DMS53 (cell line): ENCODE measurements at places on chromosomes 7 and 10.
A peak's percentile ranks its signal among the peaks of the same experiment; 100 is the strongest.

DNA sequence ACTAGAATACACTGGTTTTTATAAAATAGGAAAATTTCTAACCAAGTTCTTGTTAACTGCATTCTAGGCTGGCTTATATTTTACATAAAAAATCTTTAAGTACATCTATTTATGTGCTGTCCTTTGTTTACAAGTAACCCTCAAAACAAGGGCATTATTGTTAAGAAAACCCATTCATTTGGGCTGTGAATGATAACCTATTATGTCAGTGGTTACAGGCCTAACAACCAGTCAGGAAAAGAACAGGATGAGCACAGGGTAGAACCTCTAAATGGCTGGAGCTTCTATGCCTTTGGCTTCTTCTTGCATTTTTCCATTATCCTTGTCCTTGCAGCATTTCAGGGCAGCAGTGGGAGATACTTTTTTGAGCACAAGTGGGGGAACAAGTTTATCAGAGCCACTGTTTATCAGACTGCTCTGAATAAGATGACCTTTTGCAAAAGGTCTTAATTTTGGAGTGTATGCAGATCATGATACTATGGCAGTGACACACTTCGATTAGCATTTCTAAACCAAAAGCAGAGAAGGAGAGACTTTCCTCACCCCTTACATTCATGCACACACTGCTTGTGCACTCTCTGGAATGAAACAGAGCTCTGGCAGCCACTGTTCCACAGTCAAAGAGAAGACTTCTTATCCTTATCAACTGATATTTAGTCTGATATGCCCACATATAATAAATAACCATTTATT is 10.9 kb downstream of the GPR37 start:
- no peak for DNase-seq

DNA sequence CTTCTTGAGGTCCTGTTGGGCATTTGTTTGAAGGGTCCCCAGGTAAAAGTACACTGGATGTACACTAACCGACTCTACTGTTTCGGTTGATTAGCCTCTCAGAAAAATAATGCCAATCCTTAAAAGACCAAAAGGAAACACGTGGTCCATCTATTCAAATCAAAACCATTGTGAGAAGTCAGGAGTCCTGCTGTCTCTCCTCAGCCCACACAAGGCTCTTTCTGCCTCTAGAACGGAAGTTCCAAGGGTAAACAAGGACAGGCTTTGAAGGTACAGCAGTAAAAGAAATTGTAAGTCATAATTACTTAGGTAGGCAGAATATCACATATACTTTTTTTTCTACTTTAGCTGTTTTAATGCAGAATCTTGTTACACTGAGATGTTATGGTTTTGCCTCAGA is 71.7 kb upstream of the TPK1 start:
- no peak for DNase-seq

- peak; percentile 68 for DNase-seq
Measured at GRCh38 chr7:116984917-116985316, 31.6 kb downstream of the ST7 start.

DNA sequence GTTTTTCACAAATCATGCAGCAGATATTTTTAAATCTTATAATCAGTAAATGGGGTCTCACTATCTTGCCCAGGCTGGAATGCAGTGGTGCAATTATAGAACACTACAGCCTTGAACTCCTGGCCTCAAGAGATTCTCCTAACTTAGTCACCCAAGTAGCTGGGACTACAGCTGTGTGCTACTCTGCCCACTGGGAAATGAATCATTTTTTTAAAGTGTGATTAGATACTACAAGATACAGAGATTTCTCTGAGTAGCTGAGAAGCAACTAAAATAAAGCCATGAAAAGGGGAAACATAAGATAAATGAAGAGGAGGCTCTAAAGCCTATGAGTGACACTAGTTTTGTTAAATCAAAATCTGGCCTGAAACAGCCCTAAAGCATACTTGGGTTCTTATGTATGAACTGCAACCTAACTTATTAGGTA is 119.7 kb downstream of the JMJD1C start:
- DNase-seq: no peak

DNA sequence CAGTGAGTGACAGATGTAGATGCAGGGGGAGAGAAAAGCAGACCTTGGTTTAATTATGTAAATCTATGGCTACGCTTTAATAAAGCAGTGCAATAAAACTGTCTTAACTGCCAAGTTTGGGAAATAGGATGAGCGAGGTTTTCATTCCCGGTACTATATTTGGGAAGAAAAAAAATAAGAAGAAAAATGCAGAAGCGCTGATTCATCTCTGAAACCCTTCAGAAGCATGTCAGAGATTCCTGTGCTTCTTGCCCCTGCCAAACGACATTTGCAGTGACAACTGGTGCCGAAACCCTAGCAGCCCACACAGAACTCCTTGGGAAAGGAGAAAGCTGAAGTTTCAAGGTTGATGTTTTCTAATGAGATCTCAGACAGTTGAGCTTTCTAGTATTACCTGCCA is 380.7 kb downstream of the REEP3 start:
- DNase-seq: no peak

DNA sequence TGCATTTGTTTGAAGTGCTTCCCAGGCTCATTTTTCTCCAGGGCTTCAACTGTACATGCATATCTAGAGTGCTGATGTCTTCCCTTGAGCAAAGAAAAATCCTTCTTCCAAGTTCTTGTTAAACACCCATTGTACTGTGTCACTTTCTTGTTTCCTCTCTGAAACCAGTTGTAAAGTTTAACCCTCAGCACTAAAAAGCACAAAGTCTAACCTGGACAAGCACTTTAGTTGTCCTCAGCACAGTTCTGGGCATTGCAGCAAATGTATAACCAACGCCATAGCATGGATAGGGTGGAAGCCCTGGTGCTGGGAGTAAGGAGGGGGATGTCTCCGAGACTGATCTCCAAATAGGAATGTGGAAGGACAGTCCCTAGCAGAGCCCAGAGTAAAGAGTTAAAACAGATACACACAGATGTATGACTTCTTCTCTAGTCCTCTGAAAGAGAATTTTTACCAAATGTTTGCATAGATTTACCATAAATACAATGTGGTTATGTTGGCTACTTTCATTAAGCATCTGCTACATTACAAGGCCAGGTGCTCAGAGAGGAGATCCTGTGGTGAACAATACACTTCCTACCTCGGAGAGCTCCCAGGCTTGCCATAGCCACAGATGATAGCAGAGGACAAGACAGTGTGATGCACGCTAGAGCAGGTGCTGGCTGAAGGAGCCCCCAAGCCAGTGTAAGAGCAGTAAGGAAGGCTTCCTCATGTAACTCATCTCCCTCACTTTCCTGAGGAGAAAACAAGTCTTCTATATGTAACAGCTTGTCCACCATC is 57.0 kb downstream of the DNAJC12 start:
- DNase-seq: no peak

- DNase-seq: peak; percentile 91
Measured at GRCh38 chr7:100444311-100445278, 8.3 kb upstream of the PPP1R35 start.

GRCh38 chr7:94660006-94660405 is 4.1 kb upstream of the SGCE start:
- no peak for DNase-seq

DNA sequence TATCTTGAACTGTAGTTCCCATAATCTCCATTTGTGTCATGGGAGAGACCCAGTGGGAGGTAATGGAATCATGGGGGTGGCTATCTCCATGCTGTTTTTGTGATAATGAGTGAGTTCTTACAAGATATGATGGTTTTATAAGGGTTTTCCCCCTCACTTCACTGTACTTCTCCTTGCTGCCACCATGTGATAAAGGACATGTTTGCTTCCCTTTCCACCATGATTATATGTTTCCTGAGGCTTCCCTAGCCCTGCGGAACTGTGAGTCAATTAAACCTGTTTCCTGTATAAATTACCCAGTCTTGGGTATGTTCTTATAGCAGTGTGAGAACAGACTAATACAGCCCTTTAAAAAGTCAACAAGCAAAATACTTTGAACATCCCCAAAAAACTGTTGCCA is 427.7 kb downstream of the HTR7 start:
- no peak for DNase-seq

- DNase-seq: no peak
Measured at GRCh38 chr7:127644484-127644883, 7.5 kb upstream of the SND1 start.

GRCh38 chr10:14875941-14876340 is 2.7 kb upstream of the SUV39H2 start:
- DNase-seq: no peak

DNA sequence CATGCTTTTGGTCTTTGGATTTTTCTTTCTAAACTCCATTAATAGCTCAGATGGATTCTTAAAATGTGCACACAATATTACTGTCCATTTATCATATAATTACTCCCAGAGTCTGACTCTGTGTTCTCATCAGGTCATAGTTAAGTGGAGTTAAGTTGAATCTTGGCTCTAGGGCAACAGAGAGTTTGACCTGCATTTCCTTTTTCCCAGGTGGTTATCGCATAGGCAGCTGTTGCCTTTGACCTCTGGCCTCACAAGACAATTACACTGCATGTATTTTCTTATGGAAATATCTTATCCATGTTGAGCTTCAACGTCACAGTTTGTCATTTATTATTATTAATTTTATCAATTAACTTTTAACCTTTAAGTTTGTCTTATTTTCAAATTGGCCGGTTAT is 237.5 kb upstream of the HGF start:
- DNase-seq: no peak

GRCh38 chr7:21844742-21845141 is 101.0 kb downstream of the CDCA7L start:
- DNase-seq: peak; percentile 49

GRCh38 chr7:85306115-85306514 is 119.3 kb upstream of the SEMA3D start:
- DNase-seq: no peak

- DNase-seq: no peak
Measured at GRCh38 chr10:71077796-71078453, 134.4 kb upstream of the UNC5B start.

DNA sequence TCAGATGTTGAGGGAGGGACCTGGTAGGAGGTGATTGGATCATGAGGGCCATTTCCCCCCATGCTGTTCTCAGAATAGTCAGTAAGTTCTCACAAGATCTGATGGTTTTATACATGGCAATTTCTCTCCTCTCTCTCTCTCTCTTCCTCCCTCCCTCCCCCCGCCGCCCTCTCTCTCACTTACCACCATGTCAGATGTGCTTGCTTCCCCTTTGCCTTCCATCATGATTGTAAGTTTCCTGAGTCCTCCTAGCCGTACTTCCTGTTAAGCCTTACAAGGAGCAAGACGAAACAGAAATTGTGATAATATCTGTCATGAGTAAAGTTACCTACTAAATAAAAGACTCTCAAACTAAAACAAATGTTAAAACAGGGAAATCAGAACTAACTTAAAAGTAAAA is 19.9 kb upstream of the GPR141 start:
- DNase-seq: no peak

- DNase-seq: no peak
Measured at GRCh38 chr10:124511205-124512039, 49.8 kb downstream of the LHPP start.
